ENCODE measurements at places on chromosomes 12 and 14.

DNA sequence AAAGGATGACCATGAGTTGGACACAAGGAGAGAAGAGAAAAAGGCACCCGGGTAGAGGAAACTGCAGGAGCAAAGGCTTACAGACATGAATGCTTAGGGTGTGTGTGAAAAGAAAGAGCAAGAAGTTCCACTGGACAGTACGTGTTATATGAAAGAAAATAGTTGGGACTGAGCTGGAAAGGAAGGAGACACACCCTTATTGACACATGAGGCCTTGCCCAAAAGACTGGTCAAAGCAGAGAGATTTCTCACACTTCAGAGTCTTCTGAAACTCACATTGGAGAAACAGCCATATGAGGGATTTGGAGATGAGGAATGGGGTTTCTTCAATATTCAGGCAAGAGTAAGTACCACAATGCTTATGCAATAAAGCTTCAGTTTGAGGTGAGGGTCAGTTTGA is 56.0 kb downstream of the TTC9 start:
- DNase-seq: no peak

- no peak for DNase-seq
Observed at GRCh38 chr14:58401587-58401986, 5.9 kb downstream of the TOMM20L start.

GRCh38 chr12:22792138-22792537 is 167.2 kb downstream of the ETNK1 start:
- no peak for DNase-seq

DNA sequence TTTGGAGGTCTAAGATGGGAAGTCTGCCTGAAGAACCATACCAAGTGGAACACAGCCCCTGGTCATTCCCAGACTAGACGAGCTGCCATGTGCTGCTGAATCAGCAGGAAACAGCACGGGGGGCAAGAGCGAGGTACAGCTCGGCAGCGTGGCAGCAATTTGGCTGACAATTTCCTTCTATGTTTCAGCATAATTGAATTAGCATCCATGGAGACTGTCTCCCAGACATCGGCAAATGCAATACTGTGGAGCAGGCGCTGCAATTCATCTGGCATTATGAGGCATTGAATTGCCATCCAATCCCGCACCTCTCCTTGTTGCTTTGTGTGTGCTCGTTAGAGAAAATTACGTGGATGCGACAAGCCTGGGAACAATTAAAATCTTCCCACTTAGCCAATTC is 46.0 kb upstream of the CCDC60 start:
- no peak for DNase-seq

GRCh38 chr14:68199554-68200151 is 380.1 kb downstream of the RAD51B start:
- DNase-seq: peak; percentile 95
